ENCODE measurements at places on chromosomes 6 and 20. TPM values are rescaled to one million over a fixed set of nuclear protein-coding genes. Genes with fewer than 3 reads are reported as not detected.

GRCh38 chr6:151096691-151097606, 142.8 kb upstream of the AKAP12 start:
- no peaks in the 10 kb centered on the region for H3K36me3 ChIP-seq
- H3K27ac ChIP-seq, result no peak overlapping the region
- DNase-seq, result no peak
- no peak overlapping the region for H3K4me3 ChIP-seq

DNA sequence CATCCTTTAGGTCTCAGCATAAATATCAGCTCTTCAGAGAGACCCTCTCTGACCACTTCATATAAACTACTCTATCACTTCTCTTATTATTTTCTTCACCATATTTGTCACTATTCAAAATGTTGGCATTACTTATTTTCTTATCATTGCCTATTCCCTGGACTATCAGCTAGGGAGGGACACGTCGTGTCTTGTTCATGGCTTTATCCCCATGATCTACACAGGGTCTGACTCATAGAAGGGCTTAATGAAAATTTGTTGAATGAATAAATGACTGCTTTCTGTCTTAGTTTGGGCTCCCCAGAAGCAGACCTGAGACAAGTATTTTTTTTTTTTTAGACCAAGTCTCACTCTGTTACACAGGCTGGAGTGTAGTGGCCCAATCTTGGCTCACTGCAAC, 3.0 kb upstream of the CDK5RAP1 start:
- DNase-seq, result no peak
- H3K36me3 ChIP-seq, result no peaks in the 10 kb centered on the region
- H3K27me3 ChIP-seq, result no peaks in the 10 kb centered on the region
- H3K27ac ChIP-seq, result no peak overlapping the region

RAE1 gene
- total RNA-seq, result 20.3 TPM

FERMT1 gene
- 68.8 TPM for total RNA-seq

DNA sequence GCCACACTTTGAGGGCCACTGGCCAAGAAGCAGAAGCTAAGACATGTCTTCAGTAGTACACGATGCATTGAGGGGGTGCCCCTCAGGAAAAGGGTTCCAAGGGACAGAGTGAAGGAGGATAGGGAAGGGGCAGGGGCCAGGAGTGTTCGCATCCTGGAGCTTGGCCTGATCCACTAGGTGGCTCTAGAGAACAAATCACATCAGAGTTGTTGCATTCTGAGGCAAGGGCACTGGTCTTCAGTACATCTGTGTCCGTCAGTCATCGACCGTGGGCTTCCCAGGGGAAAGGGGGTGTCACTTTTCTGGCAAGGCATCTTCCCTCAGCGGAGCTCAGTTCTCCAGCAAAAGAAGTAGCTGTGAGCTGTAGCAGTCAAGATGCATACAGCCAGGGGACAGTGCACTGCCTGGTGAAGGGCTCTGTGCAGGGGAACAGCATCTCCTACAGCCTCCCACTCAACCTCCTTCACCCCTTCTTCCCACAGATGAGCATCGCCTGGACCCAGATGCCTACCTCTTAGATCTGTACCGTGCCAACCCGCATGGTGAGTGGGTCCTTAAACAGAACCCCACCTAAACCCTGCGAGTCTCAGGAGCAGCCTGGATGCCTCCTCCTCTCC, 47.8 kb downstream of the ARHGAP40 start:
- no peak for DNase-seq
- H3K4me1 ChIP-seq, result no peaks in the 10 kb centered on the region
- no peak overlapping the region for H3K27ac ChIP-seq
- no peaks in the 10 kb centered on the region for H3K36me3 ChIP-seq
- H3K4me3 ChIP-seq, result no peak overlapping the region
- peaks cover 8% of the 10 kb centered on the region for H3K27me3 ChIP-seq

SLC32A1 gene
- total RNA-seq, result not detected

Data from colonic mucosa (tissue), 4 donors.